ENCODE measurements at places on chromosomes 12 and 14.

GRCh38 chr14:62453226-62453625 lies 592.0 kb downstream of the KCNH5 start:
- no peak for DNase-seq

- no peak for DNase-seq
These were observed 490.4 kb upstream of the ATP2B1 start for GRCh38 chr12:90199006-90199405.

DNA sequence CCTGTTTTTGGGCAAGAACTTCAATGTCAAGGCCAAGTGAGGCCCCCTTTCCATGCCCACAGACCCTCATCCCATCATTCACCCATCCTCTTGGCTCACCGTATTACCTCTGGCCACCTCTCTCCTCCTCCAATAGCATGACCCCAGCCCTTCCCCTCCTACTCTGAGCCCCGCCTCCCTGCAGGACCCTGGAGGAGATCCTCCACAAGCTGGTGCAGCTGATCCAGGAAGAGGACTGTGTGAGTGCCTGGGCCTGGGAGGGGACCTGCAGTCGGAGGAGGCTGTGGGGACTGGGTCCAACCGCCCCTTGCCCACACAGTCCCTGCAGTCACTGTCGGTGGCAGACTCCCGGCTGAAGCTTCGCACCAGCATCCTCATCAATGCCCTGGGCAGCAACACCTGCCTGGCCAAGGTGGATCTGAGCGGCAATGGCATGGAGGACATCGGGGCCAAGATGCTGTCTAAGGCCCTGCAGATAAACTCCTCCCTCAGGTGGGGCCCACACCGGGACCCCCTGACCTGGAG lies 7.2 kb downstream of the CARMIL3 start:
- no peak for DNase-seq

GRCh38 chr14:88823968-88824313 lies 510 bp upstream of the TTC8 start:
- no peak for DNase-seq

- DNase-seq: no peak
These were observed 280.0 kb downstream of the RAD51B start for GRCh38 chr14:68099495-68100045.

GRCh38 chr12:104499668-104500332 lies 43.1 kb downstream of the CHST11 start:
- DNase-seq: no peak

DNA sequence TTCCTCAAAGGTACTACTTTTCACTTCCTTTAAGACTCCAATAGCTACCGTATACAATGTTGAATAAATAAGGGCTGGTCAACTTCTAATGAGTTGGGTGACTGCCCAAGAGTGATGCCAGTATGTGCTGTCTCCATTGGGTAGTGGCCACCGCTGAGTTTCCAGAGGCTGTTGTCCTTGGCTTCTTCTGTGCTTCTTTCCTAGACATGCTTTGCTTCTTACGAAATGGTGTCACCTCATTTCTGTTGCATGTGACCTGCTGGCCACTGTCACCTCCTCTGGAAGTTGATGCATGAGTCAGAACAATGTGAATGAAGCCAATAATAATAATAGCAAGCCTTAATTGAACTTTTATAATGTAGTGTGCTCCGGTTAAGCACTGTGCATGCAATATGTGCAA lies 7.5 kb upstream of the NID2 start:
- DNase-seq: no peak

GRCh38 chr12:115998794-115999478 lies 278.6 kb downstream of the MED13L start:
- no peak for DNase-seq

DNA sequence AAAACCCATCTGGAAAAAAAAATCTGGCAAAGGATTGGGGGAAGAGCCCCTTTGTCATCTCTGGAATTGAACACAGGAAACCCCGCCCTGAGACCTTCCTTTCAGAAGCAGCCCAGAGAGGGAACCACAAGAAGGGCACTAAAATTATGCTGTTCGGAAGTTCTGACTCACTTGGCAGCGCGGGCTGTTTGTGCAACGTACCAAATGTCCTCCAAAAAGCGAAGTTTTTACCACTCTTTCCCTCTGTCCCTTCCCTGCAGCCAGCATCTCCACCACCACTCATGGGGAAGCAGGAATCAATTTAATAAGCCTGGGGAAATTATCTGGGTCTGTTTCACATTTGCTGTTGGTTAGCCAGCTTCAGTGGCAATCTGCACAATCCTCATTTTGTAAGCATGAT lies 3.2 kb upstream of the SYNE3 start:
- DNase-seq: no peak

DNA sequence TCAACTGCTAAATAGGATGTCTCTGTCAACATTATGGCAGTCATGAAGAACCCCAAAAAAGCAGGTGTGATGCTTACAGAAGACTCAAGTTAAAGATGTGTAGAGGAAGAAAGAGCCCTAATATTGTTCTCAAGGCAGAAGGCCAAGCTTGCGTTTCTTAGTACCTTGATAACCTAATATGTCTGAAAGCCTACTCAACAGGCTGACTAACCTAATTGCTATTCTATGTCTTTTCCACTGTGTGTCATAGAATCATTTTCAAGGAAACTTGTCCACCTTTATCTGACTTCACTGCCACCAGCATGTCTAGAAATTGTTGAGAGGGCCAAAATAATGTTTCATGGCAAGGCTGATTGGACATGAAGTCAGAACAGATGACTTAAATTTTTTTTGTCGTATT lies 373.2 kb downstream of the BTG1 start:
- no peak for DNase-seq

GRCh38 chr14:105333613-105334364 lies 19.2 kb downstream of the PACS2 start:
- no peak for DNase-seq

DNA sequence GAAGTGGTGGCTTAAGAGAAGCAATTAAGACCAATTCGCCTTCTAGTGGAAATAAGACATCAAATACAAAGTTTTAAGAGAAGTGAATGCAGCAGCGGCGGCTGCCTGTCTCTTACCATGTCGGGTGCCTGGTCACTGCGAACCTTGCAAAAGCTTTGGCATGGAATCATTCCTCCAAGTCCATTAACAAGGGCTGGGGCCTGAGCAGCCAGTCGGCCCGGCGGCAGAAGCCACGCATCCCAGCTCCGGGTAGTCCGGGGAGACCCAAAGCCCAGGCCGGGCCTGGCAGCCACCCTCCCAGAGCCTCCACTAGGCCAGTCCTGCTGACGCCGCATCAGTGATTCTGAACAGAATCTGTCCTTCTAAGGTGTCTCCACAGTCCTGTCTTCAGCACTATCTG lies 321.0 kb downstream of the TMEM121 start:
- DNase-seq: no peak

GRCh38 chr12:57005980-57006808 lies at the start of gene ZBTB39:
TSS of gene ZBTB39 (minus strand) at chr12:57006546. CDS start at chr12:57004917, 1,629 bp downstream.
- peak; percentile 64 for DNase-seq

- no peak for DNase-seq
These were observed 92.6 kb upstream of the ATP2B1 start for GRCh38 chr12:89801284-89801683.

DNA sequence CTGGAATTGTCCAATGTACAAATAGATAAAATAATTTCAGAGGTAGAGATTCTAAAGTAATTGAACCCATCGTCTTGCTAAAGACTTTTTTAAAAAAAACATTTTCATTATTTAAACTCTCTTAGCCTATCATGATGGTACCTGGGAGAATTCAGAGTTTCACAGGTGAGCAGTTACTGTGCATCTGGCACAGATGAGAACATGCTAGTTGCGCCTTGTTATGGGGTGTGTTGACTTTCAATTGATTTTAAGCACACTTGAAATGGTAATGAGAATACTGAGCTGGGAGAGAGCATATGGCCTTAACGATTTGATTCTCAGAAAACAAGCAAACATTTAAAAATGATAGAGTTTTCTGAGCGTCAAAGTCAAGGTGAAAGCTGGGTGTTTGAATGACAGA lies 66.6 kb downstream of the FLRT2 start:
- DNase-seq: no peak

GRCh38 chr12:66115071-66115600 lies 15.4 kb downstream of the LLPH start:
- no peak for DNase-seq

GRCh38 chr14:91252871-91253794 lies 8.6 kb upstream of the GPR68 start:
- no peak for DNase-seq

DNA sequence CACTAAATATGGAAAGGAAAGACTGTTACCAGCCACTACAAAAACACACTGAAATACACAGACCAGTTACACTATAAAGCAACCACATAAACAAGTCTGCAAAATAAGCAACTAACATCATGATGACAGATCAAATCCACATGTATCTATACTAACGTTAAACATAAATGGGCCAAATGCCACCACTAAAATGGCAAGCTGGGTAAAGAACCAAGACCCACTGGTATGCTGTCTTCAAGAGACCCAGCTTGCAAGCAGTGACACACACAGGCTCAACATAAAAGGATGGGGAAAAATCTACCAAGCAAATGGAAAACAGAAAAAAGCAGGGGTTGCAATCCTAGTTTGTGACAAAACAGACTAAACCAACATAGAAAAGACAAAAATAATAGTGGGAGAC lies 260.9 kb upstream of the SSTR1 start:
- no peak for DNase-seq

DNA sequence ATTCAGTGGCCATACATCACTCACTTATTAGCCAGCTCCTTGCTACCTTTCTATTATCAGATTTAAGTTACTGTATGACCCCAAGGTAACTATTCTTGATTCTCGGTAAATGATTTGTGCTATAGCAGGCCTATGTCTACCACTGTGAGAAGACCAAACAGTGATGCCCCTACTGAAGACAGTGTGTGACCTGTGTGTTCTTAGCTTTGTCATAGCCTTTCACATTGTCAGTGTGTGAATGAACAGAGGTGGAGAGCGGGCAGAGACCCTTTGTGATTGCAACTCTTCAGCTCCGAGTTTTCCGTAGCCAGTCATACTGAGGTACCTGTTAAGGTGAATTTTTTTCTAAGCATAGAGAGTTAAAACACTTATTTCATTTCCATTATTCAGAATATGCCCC lies 294.0 kb downstream of the LRFN5 start:
- no peak for DNase-seq

DNA sequence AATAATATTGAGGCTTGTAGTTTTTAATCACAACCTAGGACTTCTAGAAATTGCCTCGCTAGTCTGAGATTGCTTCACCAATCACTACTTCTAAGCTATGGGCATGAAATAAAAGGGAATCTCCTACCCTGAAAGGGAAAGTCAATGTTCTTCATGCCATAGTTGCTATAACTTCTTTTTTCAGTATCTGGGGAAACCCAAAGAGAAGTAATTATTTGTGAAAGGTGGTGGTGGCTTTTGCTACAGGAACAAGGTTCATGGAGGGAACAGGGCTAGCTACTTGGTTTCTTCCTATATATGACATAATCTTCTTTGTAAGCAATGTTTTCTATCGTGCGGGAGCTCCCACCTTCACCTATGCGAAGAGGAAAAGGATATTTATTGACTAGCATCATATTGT lies 61.6 kb upstream of the DNM1L start:
- DNase-seq: no peak

GRCh38 chr14:101583006-101583714 lies 21.9 kb downstream of the DIO3 start:
- no peak for DNase-seq

GRCh38 chr12:9977916-9978315 lies 6.7 kb downstream of the CLEC12A start:
- DNase-seq: no peak

DNA sequence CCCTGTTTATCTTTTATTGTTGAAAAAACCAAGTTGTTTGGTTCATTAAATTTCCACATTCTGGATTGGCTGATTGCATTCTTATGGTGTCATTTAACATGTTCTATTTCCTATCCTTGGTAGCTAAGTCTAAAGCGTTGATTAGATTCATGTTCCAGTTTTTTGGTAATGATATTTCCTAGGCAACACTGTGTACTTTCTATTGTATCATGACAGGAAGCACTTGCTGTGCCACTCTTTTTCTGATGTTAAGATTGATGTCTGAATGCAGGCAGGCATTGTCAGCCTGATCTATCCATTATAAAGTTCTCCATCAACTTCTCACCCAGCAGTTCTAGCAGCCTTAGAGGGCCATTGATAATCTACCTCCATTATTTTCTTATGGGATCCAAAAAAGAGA lies 91.1 kb upstream of the ARID2 start:
- DNase-seq: no peak

DNA sequence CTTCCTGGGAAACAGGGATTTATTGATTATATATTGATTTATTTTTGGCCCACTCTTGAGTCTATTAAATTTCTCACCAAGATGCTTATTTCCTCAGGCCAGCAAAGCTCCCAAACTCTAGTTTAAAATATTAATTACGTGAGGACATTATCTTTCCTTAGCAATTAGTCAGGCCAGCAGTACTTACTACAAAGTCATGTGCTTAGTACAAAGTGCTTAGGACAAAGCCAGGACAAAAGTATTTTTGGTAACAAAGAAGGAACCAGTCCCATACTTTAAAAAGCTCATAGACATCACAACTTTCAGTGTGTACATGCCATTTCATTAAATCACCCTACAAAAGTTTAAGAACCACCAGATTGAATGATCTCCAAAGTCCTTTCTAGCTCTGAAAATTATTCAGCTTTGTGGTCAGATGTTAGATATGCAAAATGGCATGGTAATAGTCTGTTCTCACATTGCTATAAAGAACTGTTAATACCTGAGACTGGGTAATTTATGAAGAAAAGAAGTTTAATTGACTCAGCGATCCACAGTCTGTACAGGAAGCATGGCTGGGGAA lies 94.7 kb upstream of the PWP1 start:
- DNase-seq: no peak

- DNase-seq: no peak
These were observed 30.8 kb upstream of the SOCS2 start for GRCh38 chr12:93541578-93542225.

- no peak for DNase-seq
These were observed 1.9 kb upstream of the PIWIL1 start for GRCh38 chr12:130335517-130336392.

DNA sequence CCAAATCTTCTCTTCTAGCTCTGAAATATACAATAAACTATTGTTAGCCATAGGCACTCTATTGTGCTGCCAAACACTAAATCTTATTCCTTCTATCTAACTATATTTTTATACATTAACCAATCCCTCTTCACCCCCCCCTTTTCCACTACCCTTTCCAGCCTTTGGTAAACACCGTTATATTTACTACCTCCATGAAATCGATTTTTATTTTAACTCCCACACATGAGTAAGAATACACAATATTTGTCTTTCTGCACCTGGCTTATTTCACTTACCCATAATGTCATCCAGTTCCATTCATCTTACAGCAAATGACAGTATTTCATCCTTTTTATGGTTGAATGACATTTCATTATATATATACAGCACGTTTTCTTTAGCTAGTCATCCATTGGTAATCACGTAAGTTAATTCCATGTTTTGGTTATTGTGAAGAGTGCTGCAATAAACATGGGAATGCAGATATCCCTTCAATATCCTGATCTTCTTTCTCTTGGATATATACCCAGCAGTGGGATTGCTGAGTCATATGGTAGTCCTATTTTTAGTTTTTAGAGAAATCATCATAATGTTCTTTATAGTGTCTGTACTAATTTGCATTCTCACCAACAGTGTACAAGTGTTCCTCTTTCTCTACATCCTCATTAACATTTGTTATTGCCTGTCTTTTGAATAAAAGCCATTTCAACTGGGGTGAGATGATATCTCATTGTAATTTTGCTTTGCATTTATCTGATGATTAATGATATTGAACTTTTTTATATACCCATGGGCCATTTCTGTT lies 34.2 kb upstream of the PLBD1 start:
- DNase-seq: no peak

GRCh38 chr14:92497391-92497790 lies 16.2 kb upstream of the RIN3 start:
- no peak for DNase-seq

All from activated CD8-positive, alpha-beta memory T cell treated with anti-CD3 and anti-CD28 coated beads for 48 hours (primary cell).